Nucleus accumbens (tissue), 56 donors: ENCODE measurements at places on chromosomes 4 and X.

DNA sequence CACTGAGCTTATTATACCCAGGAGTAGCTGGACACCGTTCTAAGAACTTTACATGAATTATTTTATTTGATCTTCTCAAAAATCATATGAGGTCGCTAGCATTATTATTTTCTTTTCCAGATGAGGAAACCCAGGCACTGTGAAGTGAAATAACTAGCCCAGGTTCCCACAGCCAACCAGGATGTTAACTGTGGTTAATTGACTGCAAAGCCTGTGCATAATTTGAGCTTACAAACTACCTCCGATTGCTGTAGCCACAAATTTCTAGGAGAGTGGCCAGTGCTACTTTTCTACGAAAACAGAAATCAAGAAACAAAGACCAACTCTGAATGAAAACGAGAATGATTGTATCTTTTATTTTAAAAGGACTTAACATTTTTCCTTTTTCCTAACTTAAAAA is 27.2 kb downstream of the SPRY1 start:
- no peak for DNase-seq

- DNase-seq: no peak
These were observed 27.0 kb upstream of the RAB28 start for GRCh38 chr4:13511101-13511500.

DNA sequence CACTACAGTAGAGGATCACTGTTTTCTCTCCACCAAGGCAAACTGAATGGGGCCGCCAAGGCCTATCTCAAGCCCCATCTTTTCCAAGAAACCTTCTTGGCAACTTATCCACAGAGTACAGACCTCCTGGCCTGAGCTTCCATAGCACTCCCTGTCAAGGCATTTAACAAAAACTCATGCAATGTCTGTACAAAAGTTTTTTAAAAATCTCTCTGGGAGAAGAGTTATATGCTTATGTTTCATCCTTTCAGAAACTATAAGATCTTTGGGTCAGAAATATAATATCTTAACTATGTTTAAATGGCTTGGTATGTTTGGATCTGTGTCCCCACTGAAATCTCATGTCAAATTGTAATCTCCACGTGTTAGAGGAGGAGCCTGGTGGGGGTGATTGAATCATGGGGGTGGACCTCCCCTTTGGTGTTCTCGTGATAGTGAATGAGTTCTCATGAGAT is 13.6 kb downstream of the ADAMTS3 start:
- no peak for DNase-seq

GRCh38 chrX:47613082-47613481 is 6.6 kb downstream of the SYN1 start:
- DNase-seq: no peak

DNA sequence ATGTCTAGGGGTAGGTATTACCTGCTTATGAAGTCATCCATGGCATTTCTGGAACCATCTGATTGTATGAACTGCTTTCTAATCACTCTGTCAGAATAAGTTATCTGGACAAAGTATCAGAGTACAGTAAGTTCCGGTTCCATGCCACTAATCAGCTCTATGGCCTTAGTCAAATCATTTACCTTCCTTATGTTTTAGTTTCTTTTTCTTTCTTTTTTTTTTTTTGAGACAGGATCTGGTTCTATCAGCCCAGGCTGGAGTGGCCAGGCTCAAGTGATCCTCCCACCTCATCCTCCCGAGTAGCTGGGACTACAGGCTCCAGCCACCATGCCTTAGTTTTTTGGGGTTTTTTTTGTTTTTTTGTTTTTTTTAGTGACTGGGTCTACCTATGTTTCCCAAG is 11.5 kb downstream of the XIAP start:
- no peak for DNase-seq

DNA sequence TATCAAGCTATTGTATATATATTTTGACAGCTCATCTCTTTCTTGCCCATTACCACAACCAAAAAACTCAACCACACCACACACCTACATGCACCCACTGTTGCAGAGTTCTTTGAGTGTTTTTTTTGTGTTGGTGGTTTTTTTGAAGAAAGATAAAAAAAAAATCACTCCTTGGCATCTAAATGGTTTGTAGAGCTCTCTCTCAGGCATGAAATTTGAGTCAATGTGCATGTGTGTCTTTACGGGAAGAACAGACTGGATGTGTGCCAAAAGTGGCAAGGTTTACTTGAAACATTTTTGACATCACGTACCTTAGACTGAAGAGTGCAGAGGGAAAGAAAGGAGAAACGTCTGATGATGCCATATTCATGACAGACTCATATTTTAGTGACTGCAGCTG is 154.2 kb downstream of the FHIP1A start:
- DNase-seq: no peak

DNA sequence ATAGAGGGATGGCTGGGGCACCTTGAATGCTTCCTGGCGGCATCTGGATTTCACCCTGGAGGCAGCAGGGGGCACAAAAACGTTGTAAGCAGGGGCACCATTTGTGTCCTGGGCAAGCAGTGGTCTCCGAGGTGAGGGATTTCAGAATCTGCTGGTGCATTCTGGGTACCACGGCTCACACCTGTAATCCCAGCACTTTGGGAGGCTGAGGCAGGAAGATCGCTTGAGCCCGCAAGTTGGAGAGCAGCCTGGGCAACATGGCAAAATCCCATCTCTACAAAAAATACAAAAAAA is 16.8 kb upstream of the TBC1D14 start:
- no peak for DNase-seq

- no peak for DNase-seq
These were observed 145.1 kb downstream of the STPG2 start for GRCh38 chr4:97998203-97998602.

DNA sequence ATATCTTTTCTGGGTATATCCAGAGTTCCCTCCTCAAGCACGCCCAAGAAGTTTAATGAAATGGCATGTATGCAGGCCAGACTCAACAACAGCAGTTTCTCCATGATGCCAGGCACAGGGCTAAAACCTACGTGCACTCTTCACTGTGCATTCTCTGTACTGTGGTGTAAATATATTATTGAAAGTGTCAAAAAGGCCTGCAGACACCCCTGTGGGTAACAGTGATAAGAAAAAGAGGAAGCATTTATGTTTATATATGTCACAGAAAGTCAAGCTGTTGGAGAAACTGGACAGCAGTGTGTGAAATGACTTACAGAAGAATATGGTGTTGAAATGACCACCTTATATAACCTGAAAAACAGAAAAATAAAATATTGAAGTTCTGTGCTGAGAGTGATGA is 29.6 kb upstream of the DCAF8L1 start:
- no peak for DNase-seq

GRCh38 chrX:118963159-118963558 is 11.3 kb upstream of the LONRF3 start:
- DNase-seq: no peak

- DNase-seq: peak; percentile 9
These were observed 26.7 kb upstream of the C1QTNF7 start for GRCh38 chr4:15400981-15401671.

DNA sequence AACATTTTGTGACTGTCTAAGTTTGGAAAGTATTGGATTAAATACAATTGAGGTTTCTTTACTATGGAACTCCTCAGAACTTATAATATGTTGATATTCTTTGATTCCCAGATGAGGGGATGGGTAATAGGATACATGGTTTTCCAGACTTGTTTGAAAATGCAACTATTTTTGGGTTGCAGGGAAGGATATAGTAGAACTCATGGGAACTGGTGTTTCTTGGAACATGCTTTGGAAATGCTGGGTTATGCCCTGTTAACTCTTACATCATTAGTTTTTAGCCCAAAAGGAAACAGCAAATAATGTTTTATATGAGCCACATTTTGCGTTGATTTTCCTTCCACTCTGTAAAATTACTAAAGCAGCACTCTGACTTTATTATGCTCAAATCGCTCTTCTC is 41.9 kb downstream of the HPF1 start:
- no peak for DNase-seq

GRCh38 chrX:30085571-30085970 is 129.8 kb upstream of the MAGEB2 start:
- DNase-seq: no peak

DNA sequence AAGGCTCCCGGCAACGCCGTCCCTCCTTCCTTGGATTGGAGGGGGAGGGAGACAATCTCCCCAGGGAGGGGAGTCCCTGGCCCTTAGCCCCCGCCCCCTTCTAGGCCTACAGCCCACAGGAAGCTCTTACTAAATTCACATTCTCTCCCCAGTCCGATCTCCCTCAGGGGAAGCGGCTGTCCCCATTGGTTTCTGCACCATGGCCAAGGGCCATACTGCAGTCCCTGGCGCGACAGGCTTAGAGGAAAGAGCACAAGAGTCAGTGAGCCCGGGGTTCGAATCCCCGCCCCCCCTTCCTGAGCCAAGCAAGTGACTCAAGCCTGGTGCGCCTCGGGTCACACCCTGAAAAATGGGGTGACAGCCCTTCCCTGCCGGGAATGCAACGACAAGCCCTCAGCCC is 1.1 kb downstream of the ABLIM2 start:
- no peak for DNase-seq

- no peak for DNase-seq
These were observed 41.5 kb downstream of the KIAA0232 start for GRCh38 chr4:6824071-6824470.

GRCh38 chr4:66688674-66689073 is 856.6 kb downstream of the CENPC start:
- no peak for DNase-seq

GRCh38 chr4:59024257-59024656 is 1914.1 kb upstream of the IGFBP7 start:
- DNase-seq: no peak

DNA sequence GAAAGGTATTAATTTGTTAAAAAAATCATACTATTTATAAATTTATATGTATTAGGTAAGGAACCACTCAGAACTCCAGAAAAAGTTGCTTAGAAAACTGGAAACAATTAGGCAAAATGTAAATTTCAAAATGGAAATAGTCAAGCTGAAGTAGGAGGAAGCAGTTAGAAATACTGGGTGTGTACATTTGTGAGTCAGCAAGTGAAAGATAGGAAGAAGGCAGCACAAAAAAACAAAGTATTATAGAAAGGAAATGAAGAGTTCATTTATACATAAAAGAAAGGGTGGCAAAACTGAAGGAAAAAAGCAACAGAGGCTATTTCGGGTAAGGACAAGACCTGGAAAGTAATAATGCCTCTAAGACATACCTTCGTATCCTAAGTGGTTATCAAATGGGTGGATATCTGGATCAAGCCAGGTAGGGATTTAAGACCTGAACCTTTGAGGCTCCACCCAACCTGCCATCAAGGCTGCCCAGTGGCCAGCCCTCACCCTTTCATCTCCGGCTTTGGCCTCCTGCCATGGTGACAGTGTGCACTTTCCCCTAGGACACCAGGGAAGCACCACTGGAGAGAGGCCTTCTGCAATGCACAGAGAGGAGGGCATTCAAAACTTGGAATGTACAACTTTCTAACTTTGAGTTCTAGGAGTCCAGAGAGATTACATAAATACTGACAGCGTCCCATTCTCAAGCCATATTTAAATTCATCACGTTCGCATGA is at the start of gene LRRC66:
TSS of gene LRRC66 (minus strand) at position 428 of the 722 bp plus-strand sequence. CDS start 2,750 bp downstream, outside the sequence.
- no peak for DNase-seq

- no peak for DNase-seq
These were observed 94.4 kb upstream of the BOD1L1 start for GRCh38 chr4:13721894-13722293.

DNA sequence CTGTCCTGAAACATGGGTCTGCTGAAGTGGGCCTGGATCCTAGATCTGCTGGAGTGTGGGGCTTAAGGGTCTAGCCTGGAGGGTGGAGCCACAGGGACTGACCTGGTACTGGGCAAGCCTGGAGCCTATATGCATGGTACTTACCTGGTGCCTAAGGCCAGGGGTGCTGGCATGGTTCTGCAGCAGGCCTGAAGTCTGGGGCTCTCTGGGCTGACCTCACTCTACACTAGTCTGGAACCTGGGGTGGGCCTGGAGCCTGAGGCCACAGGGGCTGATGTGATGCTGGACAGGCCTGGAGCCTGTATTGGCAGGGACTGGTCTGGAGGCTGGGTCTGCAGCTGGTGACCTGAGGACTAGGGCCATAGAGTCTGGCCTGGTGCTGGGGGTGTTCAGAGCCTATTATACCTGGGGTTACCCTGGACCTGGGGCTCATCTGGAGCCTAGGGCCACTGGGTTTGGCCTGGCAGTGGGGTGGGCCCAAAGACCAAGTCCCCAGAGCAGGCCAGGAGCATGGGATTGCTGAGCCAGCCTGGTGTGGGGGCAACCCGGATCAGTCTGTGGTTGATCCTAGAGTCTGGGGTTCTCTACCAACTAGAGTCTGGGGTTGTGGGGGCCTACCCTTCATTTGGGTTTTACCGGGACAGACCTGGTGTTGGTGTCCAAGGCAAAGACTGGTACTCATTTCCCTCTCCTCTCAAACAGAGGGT is 179.6 kb downstream of the SLC4A4 start:
- no peak for DNase-seq

DNA sequence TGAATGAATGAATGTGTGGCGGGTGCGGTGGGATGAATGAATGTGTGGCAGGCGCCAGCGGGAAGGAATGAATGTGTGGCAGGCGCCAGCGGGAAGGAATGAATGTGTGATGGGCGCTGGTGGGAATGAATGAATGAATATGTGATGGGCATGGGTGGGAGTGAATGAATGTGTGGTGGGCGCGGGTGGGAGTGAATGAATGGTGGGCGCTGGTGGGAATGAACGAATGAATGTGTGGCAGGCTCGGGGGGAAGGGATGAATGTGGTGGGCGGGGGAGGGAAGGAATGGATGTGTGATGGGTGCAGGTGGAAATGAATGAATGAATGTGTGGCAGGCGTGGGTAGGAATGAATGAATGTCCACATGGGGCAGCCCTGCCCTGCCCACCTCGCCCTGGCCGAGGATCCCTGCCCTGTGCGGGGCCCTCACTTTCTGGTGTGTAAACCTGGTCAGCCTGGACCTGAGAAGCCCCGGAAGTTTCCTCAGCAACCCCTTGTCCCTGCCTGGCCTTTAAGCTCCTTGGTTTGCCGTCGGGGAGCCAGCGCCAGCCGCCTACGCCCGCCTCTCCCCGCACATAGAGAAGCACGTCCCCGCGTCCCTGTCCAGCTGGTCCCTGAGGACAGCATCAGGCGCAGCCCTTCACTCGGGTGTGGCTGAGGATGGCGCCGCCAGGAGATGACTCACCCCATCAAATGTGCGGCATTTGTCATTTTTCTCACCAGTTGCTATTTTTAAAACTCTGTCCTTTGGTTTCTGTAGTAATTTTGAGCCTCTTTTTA is 112.8 kb upstream of the LRPAP1 start:
- DNase-seq: no peak

DNA sequence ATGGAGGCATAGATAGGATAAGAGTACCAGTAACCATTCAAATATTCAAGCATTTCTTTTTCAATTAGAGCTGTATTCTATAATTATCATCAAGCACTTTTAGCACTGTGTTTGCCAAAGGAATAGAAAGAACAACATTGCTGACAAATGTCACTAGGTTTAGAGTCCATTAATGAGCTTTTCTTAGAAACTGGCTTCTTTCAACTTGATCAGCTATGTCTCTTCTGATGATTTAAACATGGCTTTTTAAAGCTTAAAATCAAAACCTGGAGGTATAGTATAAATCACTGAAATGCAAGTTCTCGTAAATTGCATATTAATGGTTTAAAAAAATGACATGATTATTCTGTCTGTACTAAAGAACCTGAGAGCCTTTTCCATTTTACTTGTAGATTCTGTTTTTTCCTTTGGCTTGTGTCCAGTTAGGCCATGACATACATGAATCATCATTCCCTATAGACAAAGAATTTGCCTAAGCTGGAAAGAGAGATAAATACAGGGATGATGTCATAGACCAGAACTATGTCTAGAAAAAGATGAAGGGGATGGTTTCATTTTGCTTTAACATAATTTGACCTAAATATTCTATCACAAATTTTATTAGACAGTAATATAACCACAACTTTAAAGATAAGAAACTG is 340.1 kb upstream of the CTSO start:
- no peak for DNase-seq
